ENCODE measurements at places on chromosomes 1 and 21. TPM values are rescaled to one million over a fixed set of nuclear protein-coding genes. Genes with fewer than 3 reads are reported as not detected.

DNA sequence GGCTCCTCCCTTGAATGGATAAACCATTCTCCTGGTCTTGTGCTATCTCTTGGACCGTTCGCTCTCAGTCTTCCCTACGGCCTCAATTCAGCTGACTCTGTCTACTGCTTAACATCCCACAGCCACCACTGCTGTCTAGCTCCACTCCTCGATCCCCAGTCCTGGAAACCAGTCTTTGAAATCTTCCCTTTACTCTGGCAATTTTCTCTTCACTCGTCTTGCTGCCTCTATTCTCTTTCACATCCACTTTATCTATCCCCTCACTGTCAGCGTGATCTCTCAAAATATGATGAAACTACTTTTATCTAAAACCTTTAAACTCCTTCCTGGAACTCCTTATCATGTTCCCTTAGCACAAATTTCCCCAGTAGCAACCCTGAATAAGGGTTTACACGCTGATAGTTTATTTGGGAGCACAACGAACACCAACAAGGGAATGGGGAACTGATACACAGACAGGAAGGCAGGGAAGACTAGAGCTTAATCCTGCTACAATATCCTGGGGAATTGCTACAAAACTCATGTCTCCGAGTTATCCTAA is 131.6 kb upstream of the SAMSN1 start:
- no peak overlapping the region for H3K27ac ChIP-seq
- H3K4me3 ChIP-seq, result no peak overlapping the region
- H3K27me3 ChIP-seq, result no peaks in the 10 kb centered on the region
- no peaks in the 10 kb centered on the region for H3K36me3 ChIP-seq

DNA sequence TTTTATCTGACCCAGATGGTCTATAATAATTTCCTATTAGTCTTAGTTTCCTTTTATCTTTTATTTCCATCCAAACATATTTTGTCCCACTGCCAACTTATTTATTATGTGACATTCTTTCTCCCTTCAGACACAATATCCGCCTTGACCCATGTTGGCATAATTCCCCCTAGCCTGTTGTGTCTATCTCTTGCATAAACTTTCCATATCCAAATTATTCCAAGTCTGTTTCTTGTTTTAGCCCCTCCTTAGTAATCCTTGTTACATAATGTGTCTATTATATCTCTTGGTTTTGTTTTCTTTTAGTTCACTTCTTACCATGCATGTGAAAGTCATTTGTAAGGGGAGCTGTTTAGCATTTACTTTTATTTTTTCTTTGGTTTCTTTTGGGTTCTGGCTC is 81.6 kb upstream of the CACHD1 start:
- H3K27ac ChIP-seq, result no peak overlapping the region
- DNase-seq, result no peak
- H3K4me3 ChIP-seq, result no peak overlapping the region
- H3K27me3 ChIP-seq, result no peaks in the 10 kb centered on the region
- H3K4me1 ChIP-seq, result no peaks in the 10 kb centered on the region

- no peak overlapping the region for H3K27ac ChIP-seq
- H3K36me3 ChIP-seq, result no peaks in the 10 kb centered on the region
- peaks cover 3% of the 10 kb centered on the region for H3K27me3 ChIP-seq
- no peak for DNase-seq
- no peaks in the 10 kb centered on the region for H3K4me1 ChIP-seq
These were observed 24.0 kb upstream of the LRRC3 start for GRCh38 chr21:44431300-44431699.

DNA sequence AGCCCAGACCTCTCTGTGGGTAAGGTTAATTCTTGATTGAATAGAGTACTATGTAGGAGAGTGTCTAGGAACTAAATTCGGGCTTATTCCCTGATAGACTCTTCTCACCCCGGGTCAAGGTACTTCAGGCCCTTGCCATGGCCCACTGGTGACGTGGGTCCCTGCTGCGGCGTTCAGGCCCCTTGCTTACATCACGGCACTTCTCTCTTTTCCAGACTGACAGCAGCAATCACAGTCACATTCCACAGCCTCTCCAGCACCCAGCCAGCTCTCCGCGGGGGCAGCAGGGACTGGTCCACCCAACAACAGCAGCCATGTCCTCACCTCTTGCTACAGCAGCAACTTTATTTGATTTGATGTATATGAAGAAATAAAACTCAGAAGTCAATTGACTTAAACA is 401.2 kb upstream of the VAMP3 start:
- H3K27ac ChIP-seq, result no peak overlapping the region
- no peak overlapping the region for H3K4me3 ChIP-seq
- H3K27me3 ChIP-seq, result peaks cover 3% of the 10 kb centered on the region

GRCh38 chr21:15729346-15729673 is 472 bp upstream of the USP25 start:
- H3K27me3 ChIP-seq, result no peaks in the 10 kb centered on the region
- H3K27ac ChIP-seq, result peak overlapping the region; percentile 91
- DNase-seq, result no peak
- H3K36me3 ChIP-seq, result no peaks in the 10 kb centered on the region

GRCh38 chr1:116765962-116766361 is 11.7 kb downstream of the CD2 start:
- H3K27me3 ChIP-seq, result no peaks in the 10 kb centered on the region
- no peak overlapping the region for H3K27ac ChIP-seq
- H3K36me3 ChIP-seq, result no peaks in the 10 kb centered on the region
- peaks cover 16% of the 10 kb centered on the region for H3K4me1 ChIP-seq
- no peak overlapping the region for H3K4me3 ChIP-seq
- no peak for DNase-seq

DNA sequence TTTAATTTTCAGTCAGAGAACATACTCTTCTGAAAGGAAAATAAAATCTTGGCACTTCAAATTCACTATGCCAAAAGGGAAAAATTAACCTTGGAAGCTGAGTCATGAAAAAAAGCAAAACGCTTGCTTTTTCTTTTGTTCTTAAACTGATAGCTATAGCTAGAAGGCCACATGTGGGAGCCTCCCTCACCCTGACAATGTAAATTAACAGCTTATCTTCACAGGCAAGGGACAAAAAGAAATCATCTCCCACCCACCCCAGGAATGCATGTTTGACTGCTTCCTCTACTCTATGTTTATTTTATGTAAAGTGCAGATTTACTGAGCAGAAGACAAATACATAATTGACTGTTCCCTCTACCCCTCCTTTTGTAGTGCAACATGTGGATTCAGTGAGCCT is 38.0 kb downstream of the EBNA1BP2 start:
- no peaks in the 10 kb centered on the region for H3K27me3 ChIP-seq
- H3K4me3 ChIP-seq, result no peak overlapping the region
- no peak for DNase-seq
- H3K27ac ChIP-seq, result no peak overlapping the region

GRCh38 chr1:244048256-244049161 is 2.6 kb upstream of the ZBTB18 start:
- DNase-seq, result peak; percentile 98
- H3K27ac ChIP-seq, result no peak overlapping the region
- peak overlapping the region; percentile 93 for H3K4me3 ChIP-seq
- peaks cover 26% of the 10 kb centered on the region for H3K4me1 ChIP-seq
- H3K27me3 ChIP-seq, result peaks cover 7% of the 10 kb centered on the region
- H3K36me3 ChIP-seq, result no peaks in the 10 kb centered on the region

DNA sequence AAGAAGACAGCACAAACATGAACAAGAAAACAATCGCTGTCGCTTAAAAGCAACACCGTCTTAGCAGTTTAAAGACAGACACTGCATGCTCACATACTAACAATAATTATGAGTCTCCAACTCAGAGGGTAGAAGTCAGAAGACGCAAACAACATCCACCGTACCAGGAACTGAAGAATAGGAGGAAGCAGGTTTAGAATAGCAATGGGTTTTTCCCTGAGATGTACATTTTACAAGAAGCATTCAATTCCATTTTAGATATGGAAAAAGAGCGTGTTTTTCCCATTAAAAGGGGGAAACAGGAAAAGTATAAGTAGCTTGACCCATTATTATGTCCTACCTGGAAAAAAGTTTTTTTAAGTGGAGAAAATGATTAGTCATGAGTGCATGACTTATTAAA is 34.5 kb upstream of the KCNE1 start:
- H3K4me3 ChIP-seq, result no peak overlapping the region
- peaks cover 10% of the 10 kb centered on the region for H3K4me1 ChIP-seq
- H3K27me3 ChIP-seq, result no peaks in the 10 kb centered on the region
- H3K27ac ChIP-seq, result no peak overlapping the region
- peaks cover 2% of the 10 kb centered on the region for H3K36me3 ChIP-seq
- DNase-seq, result no peak

- no peaks in the 10 kb centered on the region for H3K36me3 ChIP-seq
- peaks cover 15% of the 10 kb centered on the region for H3K4me1 ChIP-seq
- no peak overlapping the region for H3K4me3 ChIP-seq
- DNase-seq, result no peak
These were observed 269.5 kb downstream of the TRABD2B start for GRCh38 chr1:47727697-47728085.

DNA sequence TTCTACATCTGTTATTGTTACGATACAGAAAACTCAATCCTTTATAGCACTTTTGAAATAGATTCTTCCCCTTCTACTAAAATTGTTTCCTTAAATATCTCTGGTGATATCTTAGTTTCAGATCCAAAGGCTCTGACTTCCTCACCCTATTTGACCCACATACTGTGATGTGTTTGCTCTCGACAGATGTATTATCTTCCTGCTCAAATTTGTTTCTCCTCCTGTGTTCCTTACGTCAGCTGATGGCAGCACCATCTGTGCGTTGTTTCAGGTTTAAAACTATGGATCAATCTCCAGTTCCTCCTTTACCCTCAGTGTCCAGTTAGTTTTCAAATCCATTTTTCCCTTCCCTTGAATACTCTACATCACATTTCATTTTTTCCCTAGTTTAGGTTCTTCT is 274.4 kb downstream of the RYR2 start:
- no peaks in the 10 kb centered on the region for H3K4me1 ChIP-seq
- no peak overlapping the region for H3K27ac ChIP-seq
- no peaks in the 10 kb centered on the region for H3K36me3 ChIP-seq

DNA sequence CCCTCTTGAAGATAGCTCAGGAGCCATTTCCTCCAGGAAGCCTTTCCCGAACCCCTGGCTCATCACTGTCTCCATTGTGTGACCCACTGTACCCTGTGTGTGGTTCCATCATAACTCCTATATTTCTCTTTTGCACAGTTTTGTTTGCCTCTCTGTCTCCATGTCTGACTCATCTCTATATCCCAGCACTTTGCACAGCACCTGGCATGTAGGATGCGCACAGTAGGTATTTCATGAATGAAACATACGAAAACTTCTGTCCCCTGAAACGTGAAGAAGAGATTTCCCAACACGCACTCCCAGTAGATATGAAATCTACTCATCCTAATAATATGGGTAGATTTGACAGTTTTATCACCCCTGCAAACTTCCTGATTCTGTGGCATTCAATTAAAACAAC is 275.2 kb downstream of the NFIA start:
- H3K4me1 ChIP-seq, result peaks cover 21% of the 10 kb centered on the region
- no peaks in the 10 kb centered on the region for H3K36me3 ChIP-seq
- no peak overlapping the region for H3K27ac ChIP-seq
- DNase-seq, result no peak

DNA sequence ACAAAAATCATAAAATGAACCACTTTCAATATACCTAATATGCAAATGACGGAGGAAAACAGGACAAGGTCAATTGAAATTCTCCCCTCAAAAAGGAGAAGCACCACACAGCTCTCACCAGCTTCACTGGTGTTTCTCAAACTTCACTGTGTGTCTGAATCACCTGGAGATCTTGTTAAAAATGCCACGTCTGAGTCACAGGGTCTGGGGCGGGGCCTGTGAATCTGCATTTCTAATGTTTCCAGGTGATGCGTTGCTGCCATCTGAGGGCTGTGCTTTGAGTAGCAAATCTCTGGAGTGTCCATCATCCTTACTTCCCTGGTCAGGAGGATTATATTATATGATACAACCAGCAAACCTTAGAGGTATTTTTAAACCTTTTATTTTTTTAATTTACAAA is 9.0 kb downstream of the CLDN19 start:
- no peak overlapping the region for H3K4me3 ChIP-seq
- no peaks in the 10 kb centered on the region for H3K36me3 ChIP-seq
- DNase-seq, result no peak

SYTL1 gene
- 15.5 TPM for total RNA-seq

LRRC38 gene
- not detected for total RNA-seq

MRPL37 gene
- total RNA-seq, result 62.2 TPM

ANGPTL1 gene
- not detected for total RNA-seq
